ENCODE measurements at places on chromosomes 2 and 18.
A peak's percentile ranks its signal among the peaks of the same experiment; 100 is the strongest.

- no peaks in the 10 kb centered on the region for H3K4me1 ChIP-seq
- DNase-seq: no peak
- H3K36me3 ChIP-seq: no peaks in the 10 kb centered on the region
- no peaks in the 10 kb centered on the region for H3K27me3 ChIP-seq
- H3K4me3 ChIP-seq: no peak overlapping the region
These were observed 1.4 kb downstream of the AKAIN1 start for GRCh38 chr18:5195656-5196055.

DNA sequence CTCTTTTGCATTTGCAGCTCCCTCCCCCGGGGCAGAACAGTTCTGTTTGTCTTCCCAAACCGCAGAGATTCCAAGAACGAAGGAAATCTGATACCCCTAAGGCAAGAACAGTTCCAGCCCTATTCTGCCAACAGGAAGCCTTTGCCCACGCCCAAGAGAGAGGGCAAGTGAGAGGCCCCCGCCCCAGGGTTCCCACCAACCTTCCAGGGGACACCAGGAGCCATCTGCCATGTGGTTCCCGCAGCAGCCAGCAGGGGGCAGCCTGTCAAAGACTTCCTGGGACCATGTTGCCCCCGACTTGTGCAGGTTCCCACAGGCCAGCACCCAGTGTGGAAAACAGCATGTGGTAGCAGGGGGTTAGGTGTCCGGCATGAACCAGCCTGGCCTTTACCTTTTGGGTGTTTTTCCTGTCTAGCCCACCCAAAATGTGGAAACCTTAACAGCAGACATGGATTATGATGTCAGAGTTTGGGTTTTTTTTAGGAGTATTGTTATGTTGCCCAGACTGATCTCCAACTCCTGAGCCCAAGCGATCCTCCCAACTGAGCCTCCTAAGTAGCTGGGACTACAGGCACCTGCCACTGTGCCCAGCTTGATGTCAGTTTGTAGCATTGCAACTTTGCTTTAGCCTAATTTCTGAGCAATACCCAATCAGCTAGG is 21.7 kb upstream of the EFHD1 start:
- peaks cover 2% of the 10 kb centered on the region for H3K4me1 ChIP-seq
- H3K27ac ChIP-seq: no peak overlapping the region
- no peaks in the 10 kb centered on the region for H3K27me3 ChIP-seq

GRCh38 chr2:177733-178132 is 86.1 kb downstream of the SH3YL1 start:
- H3K4me1 ChIP-seq: peaks cover 24% of the 10 kb centered on the region
- H3K27ac ChIP-seq: no peak overlapping the region
- no peak overlapping the region for H3K4me3 ChIP-seq
- H3K27me3 ChIP-seq: no peaks in the 10 kb centered on the region

DNA sequence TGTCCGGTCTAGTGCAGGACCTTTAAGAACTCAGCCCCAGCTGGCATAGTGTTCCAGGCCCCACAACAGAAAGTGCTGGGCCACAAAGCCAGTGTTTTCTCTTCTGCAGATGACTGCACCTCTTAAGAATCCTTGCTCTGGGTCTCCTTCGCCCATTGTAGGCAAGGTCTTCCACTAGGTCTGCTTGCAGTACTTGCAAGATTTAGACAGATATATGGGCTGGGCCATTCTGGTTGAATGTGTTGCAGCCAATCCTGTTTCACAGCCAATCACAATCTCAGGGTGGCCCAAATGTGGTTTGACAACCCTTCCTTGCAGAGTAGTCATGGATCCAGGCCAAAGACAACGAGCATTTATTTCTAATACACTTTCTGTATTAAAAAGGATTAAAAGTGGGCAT is 13.1 kb upstream of the PIEZO2 start:
- no peak overlapping the region for H3K4me3 ChIP-seq
- no peaks in the 10 kb centered on the region for H3K27me3 ChIP-seq
- H3K4me1 ChIP-seq: no peaks in the 10 kb centered on the region
- DNase-seq: no peak
- no peak overlapping the region for H3K27ac ChIP-seq
- H3K36me3 ChIP-seq: no peaks in the 10 kb centered on the region

DNA sequence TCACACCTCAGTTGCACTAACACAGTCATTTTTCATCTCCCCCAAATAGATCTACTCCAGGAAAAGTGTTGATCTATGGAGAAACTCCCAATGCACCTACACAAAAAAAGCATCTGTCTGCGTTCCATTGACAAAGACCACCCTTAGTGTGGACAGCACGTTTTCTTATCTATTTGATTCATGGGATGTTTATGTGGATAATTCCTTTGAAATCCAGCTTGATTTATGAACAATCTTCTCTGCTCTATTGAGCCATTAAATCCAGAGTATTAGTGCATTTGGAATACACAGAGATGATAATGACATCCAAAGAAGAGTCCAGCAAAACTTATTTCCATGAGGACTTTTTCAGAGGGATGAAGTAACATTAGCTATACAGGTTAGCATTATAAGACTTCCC is 1221.9 kb upstream of the NXPH2 start:
- H3K36me3 ChIP-seq: no peaks in the 10 kb centered on the region
- H3K27ac ChIP-seq: no peak overlapping the region
- DNase-seq: no peak
- H3K27me3 ChIP-seq: no peaks in the 10 kb centered on the region
- no peaks in the 10 kb centered on the region for H3K4me1 ChIP-seq
- H3K4me3 ChIP-seq: no peak overlapping the region

DNA sequence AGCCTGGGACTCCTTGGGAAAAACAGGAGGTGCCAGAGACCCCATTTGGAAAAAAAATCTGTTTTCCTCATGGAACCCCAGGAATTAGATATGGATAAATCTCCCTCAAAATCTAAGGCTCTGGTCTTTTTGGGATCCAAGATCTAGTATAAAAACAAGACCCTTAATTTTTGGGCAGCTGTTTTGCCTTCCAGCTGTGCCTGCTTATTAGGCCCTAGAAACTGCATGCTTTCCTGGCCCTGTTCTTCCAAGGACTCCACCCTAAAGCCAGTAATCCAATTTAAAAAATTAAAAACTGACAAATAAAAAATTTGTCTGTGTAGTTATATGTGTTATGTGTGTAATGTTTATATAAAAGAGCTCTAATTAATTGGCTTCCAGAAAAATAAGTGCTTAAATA is 274.6 kb downstream of the STK39 start:
- H3K27ac ChIP-seq: no peak overlapping the region
- peak; percentile 30 for DNase-seq
- peaks cover 7% of the 10 kb centered on the region for H3K36me3 ChIP-seq
- H3K4me1 ChIP-seq: no peaks in the 10 kb centered on the region

GRCh38 chr2:180057706-180058412 is 50.8 kb upstream of the CWC22 start:
- H3K27me3 ChIP-seq: no peaks in the 10 kb centered on the region
- no peak overlapping the region for H3K27ac ChIP-seq
- H3K36me3 ChIP-seq: no peaks in the 10 kb centered on the region
- no peak for DNase-seq
